Gastrocnemius medialis (tissue), 4 donors: ENCODE measurements at places on chromosomes 5 and 9. TPM values are rescaled to one million over a fixed set of nuclear protein-coding genes. Genes with fewer than 3 reads are reported as not detected.

The PCDHGB4 gene
- total RNA-seq = 0.88 TPM

The CD180 gene
- 0.22 TPM for total RNA-seq

The AMBP gene
- total RNA-seq = not detected

The TICAM2 gene
- 1.3 TPM for total RNA-seq

The FRMPD1 gene
- 1.7 TPM for total RNA-seq

The ERAP2 gene
- total RNA-seq = 1.1 TPM

The DMRT3 gene
- total RNA-seq = 0.36 TPM

The MUSK gene
- 47.5 TPM for total RNA-seq

- DNase-seq = no peak
Observed at GRCh38 chr5:126385524-126386502, 37.4 kb upstream of the GRAMD2B start.

DNA sequence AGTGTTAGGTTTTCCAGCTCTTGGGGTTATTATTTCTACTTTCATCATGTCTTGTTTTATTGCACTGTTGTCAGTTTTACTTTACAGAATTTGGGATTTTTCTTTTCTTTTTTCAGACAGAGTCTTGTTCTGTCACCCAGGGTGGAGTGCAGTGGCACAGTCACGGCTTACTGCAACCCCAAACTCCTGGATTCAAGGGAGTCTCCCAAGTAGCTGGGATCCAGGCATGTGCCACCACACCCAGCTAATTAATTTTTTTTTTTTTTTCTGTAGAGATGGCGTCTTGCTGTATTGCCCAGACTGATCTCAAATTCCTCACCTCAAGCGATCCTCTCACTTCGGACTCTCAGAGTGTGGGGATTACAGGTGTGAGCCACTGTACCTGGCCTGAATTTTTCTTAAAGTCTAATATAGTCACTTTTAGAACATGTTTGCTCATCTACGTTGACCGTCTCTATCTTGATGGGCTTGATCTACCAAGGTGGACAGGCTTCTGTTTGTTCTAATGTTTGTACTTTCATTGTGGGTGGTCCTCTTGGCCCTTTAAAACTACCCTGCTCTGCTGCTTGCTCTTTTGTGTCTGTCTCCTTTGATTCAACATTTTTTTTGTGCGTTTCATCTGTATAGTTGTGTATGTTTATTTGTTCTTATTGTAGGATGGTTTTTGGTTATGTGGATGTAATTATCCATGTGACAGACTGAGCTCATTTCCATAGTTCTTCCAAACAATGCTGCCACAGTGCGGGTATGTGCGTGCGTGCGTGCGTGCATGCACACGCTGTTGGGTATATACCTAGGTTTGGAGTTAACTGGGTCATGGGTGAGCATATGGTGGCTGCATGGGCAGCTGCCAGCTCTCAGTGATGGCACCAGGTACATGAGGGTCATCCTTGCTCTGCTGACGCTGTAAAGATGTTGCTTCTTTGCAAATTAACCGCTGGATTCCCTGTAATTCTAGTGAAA lies 18.1 kb downstream of the PRRC2B start:
- no peak for DNase-seq

- no peak for DNase-seq
Observed at GRCh38 chr5:124824637-124825158, 78.3 kb upstream of the ZNF608 start.

- DNase-seq = no peak
Observed at GRCh38 chr5:37247036-37247435, 2.1 kb downstream of the CPLANE1 start.

DNA sequence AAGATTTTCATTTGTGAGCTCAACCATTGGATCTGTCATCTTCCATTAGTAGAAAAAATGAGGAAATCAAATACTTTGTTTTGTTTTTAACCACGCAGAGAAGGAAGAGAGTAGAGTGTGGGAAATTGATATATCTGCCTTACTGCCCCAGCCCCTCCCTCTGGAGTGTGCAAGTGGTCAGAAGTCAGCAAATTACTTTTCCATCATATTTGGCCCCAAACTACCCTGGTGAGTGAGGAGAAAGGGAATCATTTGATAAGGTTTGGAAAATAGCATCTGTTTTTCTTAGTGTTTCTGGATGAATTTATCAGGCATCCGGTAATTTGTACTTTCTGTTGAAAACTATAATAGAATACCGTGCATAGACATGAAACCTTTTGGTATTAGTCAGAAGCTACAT lies 327.4 kb downstream of the MARCHF11 start:
- no peak for DNase-seq

DNA sequence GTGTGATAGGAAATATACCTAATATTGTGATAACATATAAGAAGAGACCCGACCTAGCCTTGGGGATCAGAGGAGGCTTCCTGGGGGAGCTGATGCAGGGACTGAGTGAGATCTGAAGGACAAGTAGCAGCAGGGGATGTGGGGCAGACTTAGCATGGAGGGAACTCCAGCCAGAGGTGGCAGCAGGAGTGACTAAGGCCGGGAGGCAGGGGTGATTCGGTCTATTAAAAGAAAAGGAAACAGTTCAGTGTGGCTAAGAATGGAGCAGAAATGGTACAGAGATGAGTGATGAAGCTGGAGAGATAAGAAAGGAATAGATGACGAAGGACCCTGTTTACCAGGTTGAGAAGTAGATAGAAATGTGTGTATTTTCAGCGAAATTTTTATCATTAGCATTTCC lies 408.8 kb downstream of the ENC1 start:
- no peak for DNase-seq
